ENCODE measurements at places on chromosomes 2 and 18.
A peak's percentile ranks its signal among the peaks of the same experiment; 100 is the strongest.

- DNase-seq = no peak
These were observed 2.4 kb upstream of the PRKD3 start for GRCh38 chr2:37326866-37327634.

DNA sequence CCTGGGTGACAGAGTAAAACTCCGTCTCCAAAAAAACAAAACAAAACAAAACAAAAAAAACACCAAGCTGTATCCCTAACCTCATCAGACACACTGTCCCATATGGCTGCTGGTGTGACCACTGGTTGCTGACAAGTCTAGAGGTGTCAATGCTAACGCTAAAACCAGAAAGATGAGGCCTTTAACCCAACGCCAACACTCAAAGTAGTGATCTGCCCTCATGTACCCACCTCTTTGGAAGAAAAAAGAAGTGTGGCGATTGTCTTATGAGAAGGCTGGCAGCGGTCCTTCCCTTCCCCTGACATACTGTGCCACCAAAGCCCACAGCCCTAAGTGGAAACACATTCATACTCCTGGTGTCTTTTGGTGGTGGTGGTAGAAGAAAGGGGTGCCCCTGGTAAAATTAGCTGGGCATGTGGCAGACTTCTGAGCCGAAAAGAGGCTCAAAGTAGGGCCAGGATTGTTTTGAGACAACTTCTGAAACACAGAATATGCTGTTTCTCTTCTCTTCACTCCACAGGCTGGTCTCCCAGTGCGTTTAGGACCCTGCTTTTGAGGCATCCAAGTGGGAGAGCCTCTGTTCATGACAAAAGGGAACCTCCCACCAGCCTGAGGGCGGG is 9.8 kb downstream of the SERTAD2 start:
- no peak for DNase-seq

DNA sequence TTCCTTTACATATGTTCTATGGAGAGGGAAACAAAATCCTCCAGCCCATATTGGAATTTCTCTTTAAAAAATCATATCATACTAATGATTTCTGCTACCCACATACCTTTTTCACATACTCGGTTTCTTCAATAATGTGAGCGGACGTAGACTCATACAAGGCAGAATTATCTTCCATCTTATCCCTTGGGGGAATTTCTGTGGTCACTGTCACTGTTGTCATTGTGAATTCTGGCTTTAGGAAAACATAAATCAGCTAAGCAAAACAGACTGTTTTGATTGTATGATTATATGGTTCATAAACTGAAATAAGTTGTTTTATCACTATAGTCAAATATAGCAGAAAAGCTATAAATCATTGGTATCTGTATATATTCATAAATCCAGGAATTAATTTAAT is 16.7 kb downstream of the CCDC68 start:
- no peak for DNase-seq

DNA sequence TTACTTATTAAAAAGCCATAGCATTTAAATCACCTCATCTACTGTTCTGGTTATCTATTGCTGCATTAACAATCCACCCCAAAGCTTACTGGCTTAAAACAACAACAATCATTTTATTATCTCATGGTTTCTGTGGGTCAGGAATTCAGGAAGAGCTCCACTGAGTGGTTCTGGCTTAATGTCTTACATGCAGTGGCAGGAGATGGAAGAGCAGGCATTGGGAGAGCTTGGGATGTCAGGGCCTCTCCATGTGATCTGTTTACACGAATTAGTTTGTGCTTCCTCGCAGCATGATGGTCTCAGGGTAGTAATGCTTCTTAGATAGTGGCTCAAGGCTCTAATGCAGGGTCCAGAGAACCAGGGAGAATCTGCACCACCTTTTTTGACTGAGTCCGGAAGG is 14.4 kb upstream of the REL start:
- no peak for DNase-seq

DNA sequence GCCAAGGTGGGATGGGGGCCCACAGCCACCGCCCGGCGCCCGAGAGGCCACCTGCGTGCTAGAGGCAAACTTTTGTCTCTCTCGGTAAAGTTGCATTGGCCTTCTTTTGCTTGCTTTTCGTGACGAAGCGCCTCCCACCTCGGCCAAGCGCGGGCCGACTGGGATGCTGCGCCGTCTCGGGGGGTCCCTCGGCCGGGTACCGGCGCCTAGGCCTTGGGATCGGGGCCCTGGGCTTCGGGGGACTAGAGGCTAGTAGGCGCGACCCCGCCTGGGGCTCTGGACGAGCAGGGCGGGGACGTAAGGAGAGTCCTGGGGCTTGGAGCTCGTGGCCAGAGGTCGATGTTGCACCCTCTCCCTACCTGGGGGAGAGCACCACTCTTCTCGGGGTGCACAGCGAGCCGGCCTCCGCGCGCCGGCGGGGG is 545 bp downstream of the GLI2 start:
- no peak for DNase-seq

DNA sequence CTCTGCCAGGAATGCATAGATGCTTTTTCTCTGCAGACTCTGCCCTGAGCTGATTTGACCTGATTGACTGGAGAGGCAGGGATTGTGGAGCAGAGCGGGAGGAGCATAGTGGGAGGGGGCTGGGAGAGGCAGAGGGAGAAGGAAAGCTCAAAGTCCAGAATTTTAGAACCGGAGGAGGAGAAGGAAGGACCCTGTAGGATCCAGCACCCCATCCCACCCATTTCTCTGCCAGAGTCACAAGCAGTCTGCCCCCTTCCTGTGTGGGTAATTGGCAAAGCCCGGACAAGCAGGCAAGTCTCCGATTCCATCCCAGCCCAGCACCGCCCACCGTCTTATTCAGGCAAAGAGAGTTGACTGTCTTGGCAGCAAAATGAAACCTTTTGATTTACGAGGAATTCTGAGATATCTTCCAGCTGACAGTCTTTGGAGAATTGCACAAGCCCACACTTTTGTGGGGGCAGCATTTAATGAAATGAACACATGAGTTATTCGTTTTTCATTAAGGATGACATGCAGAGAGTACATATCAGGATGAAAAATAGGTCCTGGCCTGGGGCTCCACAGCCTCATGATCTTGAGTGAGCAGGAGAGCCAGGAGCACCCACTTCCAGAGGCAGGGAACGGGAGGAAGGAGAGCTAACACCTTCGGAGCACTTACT is 103.1 kb downstream of the MCFD2 start:
- DNase-seq = no peak

- peak; percentile 26 for DNase-seq
These were observed 195.5 kb downstream of the L3MBTL4 start for GRCh38 chr18:6219116-6219717.

GRCh38 chr2:75545922-75546321 is 14.8 kb downstream of the EVA1A start:
- DNase-seq = no peak
